ENCODE measurements at places on chromosomes 7 and 10.
A peak's percentile ranks its signal among the peaks of the same experiment; 100 is the strongest.

GRCh38 chr10:43254881-43255633 lies 11.8 kb downstream of the RASGEF1A start:
- DNase-seq: no peak

DNA sequence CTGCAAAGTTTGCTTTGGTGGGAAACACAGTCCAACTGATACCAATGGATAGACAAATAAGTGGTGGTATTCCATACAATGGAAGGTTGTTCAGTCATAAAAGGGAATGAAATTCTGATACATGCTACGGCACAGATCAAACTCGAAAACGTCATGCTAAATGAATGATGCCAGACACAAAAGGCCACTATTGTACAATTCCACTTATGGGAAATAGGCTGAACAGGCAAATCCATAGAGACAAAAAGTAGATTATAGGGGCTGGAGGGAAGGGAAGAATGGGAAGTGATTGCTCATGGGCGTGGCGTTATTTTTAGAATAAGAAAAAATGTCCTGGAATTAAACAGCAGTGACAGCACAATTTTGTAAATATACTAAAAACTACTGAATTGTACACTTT lies 66.0 kb upstream of the FOXK1 start:
- DNase-seq: no peak

GRCh38 chr7:107876916-107877315 lies 14.1 kb upstream of the DLD start:
- DNase-seq: no peak

DNA sequence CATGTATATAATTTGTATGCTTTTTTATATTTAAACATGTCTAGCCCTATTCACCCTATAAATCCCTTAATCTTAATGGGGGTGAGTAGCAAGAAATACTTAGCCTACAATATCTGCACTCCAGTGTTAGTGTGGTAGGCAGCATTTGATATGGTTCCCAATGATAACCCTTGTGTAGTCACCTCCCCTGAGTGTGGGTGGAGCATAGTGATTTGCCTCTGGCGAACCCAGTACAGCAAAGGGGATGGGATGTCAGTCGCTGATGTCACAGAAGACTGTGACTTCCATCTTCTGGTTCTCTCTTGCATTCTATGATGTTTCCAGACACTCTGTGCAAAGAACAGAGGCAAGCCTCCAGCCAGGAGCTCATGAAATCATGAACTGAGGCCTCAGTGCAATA lies 211.2 kb downstream of the CRPPA start:
- no peak for DNase-seq

DNA sequence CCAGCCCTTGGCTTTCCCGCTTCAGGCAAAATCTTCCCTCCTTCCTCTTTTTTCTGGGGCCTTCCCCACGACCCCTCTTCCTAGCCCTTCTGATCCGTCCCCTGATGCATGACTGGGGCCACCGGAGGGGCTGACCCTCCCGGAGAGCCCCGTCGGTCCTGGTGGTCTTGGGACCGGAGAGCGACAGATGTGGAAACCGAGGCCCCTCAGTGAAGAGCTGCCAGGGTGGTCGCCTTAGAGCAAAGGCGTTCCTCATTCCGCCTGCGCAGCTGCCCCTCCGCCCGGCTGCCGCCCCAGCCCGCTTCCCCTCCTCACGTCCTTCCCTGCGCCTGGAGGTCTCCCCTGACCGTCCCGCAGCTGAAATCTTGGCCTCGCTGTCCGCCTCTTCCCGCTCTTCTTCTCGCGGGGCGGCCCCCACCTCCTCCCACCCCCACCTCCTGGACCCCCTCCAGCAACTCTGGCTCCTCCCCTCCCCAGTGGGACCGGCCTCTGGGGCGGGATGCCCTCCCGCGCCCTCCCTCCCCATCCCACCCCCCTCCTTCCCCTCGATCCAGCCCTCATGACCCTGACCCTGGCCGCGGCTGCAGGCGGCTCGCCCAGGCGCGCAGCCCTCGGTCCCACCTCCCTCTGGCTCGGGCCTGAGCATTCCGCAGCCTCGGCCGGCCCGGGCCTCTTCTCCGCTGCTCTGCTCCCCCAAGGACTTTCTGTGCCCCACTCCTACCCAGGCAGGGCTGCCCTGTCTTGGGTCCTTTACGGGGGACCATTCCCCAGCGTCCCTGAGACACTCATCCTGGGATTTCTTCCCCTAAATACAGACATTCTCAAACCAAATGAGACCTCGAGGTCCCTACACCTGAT lies at the start of gene RARRES2:
TSS of gene RARRES2 (minus strand) at position 367 of the 858 bp plus-strand sequence. CDS start 1,020 bp downstream, outside the sequence.
- no peak for DNase-seq

- no peak for DNase-seq
Observed at GRCh38 chr10:119454990-119455389, 87.5 kb downstream of the RGS10 start.

- DNase-seq: no peak
Observed at GRCh38 chr7:139426258-139427028, 57.0 kb downstream of the KLRG2 start.

DNA sequence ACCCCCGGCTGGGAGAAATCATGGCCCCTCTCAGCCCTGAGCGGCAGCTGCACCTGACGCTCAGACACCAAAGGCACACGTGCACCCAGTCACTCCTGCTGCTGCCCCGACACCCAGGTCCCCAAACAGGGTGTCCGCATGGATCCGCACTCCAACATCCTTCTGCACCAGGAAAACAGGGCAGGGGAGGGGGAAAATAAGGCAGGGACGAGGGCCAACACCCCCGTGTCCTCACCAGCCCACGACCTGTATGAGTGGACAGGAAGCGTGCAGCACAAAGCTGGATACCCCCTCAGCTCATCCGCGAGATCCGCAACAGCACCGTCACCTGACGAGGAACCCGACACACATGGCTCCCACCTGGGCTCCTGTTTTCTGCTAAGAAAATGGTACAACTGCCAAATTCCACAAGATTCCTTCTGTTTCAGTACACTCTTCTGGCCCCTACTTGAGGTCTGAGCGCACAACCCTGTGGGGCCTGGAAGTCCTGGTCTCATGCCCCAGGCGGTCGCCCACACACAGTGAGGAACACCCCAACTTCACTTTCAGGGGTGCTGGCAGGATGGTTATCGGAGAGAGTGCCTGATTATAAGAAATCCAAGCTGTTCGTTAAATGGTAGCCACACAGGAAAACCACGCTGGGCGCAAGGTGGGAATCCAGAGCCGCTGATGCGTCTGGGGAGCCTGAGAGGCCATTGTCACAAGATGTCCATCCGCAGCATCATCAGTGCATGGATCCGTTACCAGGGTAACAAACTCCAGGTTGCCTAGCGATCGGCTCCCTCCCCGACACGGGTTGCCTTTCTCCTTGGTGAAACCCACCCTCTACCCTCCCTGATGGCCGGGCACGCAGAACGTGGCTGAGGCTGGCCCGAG lies 63.6 kb downstream of the ZRANB1 start:
- DNase-seq: no peak

- no peak for DNase-seq
Observed at GRCh38 chr10:129901389-129902006, 62.6 kb downstream of the EBF3 start.

- DNase-seq: no peak
Observed at GRCh38 chr10:132539431-132539839, 1.8 kb downstream of the INPP5A start.

DNA sequence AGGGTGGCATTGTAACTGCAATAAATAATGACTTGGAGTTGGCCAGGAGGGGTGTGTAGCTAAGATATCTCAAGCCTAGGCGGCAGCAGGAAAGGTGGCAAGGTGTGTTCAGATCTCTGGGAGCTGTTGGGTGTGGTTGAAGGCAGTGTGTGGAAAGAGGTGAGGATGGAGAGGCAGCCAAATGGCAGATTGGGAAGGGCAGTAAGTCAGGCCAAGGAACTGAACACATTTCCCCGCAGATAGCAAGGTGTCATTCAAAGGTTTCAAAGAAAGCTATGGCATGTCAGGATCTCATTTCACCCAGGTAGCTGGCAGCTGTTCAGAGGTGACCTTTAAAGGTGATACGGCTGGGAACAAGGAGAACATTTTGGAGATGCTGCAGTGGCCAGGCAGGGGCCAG lies 586.0 kb upstream of the MGMT start:
- no peak for DNase-seq

- DNase-seq: peak; percentile 37
Observed at GRCh38 chr7:111730476-111731300, 168.4 kb upstream of the IMMP2L start.

GRCh38 chr7:112573302-112574039 lies 92.7 kb downstream of the LSMEM1 start:
- peak; percentile 50 for DNase-seq

GRCh38 chr7:148022832-148023231 lies 567.7 kb upstream of the C7orf33 start:
- no peak for DNase-seq

DNA sequence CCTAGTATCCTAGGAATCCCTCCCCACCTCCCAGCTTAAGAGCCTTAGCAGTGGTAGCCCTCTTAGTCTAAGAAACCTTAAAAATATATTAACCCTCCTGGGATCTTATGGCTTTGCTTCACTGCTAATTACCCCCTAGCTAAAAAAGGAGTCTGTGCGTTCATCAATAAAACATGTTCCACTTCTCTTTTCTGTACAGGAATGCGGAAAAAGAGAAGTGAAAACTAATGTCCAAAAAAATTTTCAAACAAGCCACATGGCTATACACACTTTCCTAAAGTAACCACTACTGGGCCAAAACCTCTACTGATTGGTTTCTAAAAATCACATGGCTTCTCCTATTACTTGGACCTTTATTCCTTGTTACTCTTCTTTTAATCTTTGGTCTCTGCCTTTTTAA lies 667.1 kb upstream of the LRRTM3 start:
- no peak for DNase-seq

- DNase-seq: no peak
Observed at GRCh38 chr10:49076741-49077521, 38.4 kb downstream of the VSTM4 start.

- DNase-seq: no peak
Observed at GRCh38 chr10:115856580-115856979, 416.4 kb downstream of the GFRA1 start.

GRCh38 chr7:28554802-28555471 lies 142.6 kb downstream of the CREB5 start:
- no peak for DNase-seq

- DNase-seq: no peak
Observed at GRCh38 chr7:140039066-140039465, 23.7 kb downstream of the PARP12 start.

DNA sequence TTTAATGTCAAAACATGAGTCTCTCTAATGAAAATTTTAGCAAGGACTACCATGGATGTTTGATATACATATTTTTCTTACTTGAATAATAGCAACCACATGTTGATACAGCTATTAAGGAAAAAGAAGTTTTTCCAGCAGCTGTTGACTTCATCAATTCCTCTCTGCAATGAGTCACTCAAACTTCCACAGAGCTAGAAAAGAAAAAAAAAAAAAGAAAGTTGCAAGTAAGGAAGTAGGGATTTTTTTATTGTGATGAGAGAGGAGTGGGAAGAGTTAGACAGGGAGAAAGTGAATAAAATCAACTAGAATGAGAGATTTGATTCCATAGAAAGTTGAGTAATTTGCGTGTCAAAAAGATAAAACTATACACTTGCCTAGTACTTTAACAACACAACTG lies 46.2 kb downstream of the CAV1 start:
- DNase-seq: peak; percentile 90

DNA sequence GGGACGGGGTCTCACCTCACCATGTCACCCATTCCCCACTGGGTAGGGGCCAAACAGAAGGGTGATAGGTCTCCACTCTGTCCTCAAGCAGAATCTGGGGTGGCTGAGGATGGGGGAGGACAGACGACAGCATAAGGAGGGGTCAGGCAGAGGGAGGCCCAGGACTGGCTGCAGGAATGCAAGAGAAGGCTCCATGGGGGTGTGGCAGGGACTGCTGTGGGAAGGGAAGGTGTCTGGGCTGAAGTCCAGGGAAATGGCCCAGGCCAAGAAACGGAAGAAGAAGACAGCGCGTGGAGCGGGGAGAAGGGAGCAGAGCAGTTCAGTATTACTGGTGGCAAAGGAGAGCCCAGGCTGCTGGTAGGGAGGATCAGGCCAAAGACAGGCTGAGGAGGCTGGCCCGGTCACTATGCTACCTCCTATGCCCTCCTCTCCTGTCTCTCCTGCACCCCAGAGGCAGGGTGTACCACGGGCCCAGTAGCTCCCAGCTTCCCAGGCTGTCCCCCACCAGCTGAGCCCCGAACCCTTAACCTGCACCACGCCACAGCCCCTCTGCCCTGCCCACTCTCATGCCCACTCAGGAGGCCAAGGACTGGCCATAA lies 60.9 kb downstream of the GRB10 start:
- no peak for DNase-seq

DNA sequence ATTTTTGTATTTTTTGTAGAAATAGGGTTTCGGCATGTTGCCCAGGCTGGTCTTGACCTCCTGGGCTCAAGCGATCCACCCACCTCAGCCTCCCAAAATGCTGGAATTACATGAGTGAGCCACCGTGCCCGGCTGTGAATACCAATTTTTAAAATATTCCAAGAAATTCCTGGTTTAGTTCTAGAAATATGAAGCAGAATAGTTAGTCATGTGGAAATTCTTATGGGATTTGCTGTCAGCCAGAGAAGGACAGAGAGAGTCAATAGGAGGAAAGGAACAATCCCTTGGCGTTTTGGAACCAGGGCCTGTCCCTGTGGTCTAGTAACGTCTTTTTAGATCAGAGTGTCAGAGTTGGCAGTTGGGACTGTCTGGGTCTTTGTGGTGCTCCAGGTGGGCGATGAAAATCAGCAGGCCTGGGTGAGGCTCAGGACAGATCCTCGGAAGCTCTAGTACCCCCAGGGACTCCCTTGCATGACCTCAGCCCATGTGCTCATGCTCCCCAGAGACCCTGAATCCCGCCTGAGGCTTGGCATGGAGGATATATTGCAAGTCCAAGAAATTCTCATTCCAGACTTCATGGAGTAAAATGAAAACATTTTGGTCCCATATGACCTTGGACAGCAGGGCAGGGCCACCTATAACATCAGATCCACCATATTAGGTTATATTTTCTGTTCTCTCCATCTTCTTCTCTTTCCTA lies 7.8 kb downstream of the NODAL start:
- DNase-seq: no peak

DNA sequence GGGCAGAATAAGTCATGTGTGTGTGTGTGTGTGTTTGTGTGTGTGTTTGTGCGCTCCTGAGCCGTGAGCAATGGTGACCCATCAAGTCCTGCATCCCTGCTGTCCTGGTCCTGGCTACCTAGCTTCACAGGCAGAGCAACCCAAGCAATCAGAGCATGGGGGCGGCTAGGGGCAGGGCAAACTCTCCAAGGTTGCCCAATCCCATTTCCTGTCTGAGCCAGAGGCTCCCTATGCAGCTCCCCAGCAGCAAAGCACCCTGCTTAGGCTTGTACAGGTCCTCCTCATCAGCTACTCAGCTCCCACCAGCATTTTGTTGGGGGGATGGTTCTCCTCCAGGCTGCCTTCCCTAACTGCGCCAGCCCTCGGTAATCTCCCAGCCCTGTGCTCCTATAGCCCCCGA lies 31.1 kb upstream of the CRHR2 start:
- no peak for DNase-seq

GRCh38 chr10:125768219-125768855 lies 7.3 kb downstream of the MMP21 start:
- DNase-seq: peak; percentile 21

GRCh38 chr7:108007261-108007660 lies 4.3 kb upstream of the LAMB1 start:
- no peak for DNase-seq

GRCh38 chr10:122113161-122113944 lies 124.4 kb downstream of the TACC2 start:
- DNase-seq: peak; percentile 47

GRCh38 chr10:118943253-118943652 lies 86.3 kb upstream of the NANOS1 start:
- no peak for DNase-seq

- peak; percentile 79 for DNase-seq
Observed at GRCh38 chr7:16465469-16466361, at the start of gene SOSTDC1. SOSTDC1 (minus strand) TSS chr7:16465738; CDS start chr7:16465668, 70 bp downstream.

Measured in renal cortical epithelial cell (primary cell).